Hippocampal formation (tissue), 2 donors: ENCODE measurements at places on chromosomes 6 and 20.
A peak's percentile ranks its signal among the peaks of the same experiment; 100 is the strongest.

- no peak for DNase-seq
Observed at GRCh38 chr6:13941902-13942301, 17.1 kb downstream of the RNF182 start.

DNA sequence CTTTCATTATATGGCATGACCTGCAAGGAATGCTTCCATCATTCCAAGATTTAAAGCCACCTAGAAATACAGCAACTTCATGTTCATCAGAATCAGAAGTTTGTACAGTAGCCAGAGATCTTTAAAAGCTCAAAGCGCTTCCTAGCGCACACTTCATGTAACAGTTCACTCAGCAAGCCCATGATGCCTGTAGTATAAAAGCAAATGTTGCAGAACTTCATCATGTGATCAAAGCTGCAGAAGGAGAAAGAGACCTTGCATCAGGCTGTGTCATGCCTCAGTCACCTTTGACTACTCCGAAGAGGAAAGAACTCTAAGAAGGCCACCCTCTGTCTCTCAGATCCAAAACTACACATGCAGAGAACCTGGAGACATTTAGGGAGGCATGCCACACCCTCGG, 78.5 kb downstream of the AGPAT4 start:
- DNase-seq, result no peak

DNA sequence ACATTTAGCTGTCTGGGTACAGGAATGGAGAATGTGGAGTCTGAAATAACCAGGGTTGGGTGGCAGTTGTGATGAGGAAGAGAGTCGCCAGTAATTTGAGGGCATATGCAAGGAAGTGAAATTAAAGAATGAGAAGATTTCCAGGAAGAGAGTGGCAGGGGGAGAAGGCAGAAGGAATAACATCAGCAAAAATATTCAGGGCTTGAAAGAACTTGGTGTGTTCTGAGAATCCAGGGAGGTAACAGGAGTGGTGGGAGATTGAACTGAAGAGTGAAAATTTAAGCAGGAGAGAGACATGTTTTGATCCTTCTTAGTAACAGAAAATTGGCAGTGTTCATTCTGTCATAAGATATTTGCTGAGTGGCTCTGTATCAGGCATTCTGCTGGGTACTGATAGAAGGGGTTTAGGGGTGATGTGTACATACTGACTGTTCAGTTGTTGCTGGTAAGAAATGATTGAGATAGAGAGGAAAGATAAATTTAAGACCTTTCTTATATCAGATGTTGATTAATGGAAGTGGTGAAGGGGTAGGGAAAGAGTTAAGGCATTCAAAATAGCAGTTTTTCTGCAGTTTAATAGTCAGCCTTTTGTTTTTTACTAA, 54.7 kb downstream of the PHF20 start:
- no peak for DNase-seq

GRCh38 chr20:37896932-37897548, 5.9 kb upstream of the VSTM2L start:
- DNase-seq, result no peak

DNA sequence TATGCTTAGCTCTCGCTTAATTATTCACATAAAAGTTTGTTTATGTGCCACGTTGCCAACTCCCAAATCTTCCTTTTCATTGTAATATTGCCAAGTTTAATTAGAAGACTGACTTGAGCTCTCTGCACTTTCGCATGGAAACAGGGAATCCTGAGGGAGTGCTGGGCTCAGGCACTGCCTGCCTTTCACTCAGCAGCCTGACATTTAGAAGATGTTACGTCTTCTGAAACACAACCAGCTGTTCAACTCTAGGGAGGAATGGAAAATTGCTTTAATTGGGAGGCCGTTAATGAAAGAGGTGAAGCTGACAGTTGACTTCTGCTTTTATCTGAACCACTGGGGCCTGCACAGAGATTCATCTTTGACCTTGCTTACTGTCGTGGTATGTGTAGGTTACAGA, 77.4 kb upstream of the MTHFD1L start:
- DNase-seq, result no peak

- DNase-seq, result no peak
Observed at GRCh38 chr20:44336725-44337380, at the start of gene R3HDML. R3HDML (plus strand) TSS chr20:44337043; CDS start chr20:44337158, 115 bp downstream.

DNA sequence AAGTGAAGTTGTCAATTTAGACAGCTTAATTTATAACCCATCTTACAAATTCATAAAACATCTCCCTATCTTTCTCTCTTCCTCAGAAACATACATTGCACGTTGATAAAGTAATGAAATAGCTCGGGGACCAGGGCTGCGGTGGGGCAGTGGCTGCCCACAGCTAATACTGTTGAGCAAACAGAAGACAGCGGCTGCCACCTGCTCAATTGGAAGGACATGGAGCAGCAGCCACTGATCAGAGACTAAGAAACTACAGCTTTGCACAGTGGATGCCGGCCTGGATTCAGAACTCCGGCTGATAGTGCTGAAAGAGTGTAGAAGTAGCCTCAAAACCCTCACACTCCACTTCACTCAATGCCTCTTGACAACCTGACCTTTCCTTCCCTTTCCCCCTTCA, 157.9 kb upstream of the PDE10A start:
- no peak for DNase-seq

- no peak for DNase-seq
Observed at GRCh38 chr6:1335367-1336037, 23.6 kb downstream of the FOXQ1 start.

DNA sequence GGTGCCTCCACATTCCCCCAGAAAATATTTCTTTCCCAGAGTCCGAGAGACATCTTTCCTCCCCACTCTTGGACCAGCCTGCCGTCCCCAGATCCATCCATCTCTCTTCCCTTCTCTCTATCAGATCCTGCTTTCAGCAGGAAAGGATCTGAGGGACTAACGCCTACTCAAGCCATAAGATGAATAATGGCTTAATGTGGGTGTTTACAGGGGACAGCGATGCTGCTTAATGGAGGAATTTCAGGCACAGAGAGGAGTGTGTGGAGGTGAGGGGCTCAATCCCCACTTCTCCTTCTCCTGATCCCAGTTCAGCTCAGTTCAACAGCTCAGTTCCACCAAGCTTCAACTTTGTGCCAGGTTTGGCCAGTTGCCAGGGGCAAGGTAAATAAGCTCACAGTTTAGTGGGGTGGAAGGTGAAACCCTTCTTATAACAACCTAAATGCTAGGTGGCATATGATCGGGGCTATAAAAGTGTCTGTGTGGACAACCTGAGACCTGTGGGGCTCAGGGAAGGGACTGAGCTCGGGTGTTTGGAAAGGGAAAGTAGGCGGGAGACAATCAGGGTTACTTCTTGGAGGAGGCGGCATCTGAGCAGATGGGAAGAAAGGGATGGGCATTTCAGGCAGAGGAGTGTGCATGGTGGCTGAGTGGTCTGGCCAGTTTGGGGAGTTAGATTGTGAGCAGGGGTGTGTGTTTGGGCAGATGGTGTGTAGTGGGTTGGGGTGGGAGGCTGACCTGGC, 55.8 kb downstream of the CDH22 start:
- no peak for DNase-seq

DNA sequence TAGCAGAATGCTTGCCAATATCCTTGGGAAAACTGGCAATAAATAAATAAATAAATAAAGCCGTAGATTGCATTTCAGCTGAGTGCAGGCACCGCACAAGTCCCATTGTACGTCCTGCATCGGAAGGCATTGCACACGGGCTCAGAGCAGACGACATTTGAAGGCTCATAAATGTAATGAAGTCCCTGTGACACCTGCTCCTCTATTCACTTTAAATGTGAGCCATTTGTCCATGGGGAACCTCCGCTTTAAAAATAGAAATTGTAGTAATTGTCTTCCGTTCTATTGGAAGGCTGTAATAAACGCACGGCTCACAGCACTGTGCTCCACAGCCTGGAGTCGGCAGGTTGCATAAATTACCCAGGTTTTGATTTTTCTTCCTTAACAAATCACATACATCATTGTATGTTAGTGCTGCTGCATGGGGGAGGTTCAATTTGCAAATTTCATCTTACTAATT, 32.6 kb downstream of the MYT1 start:
- DNase-seq, result no peak

DNA sequence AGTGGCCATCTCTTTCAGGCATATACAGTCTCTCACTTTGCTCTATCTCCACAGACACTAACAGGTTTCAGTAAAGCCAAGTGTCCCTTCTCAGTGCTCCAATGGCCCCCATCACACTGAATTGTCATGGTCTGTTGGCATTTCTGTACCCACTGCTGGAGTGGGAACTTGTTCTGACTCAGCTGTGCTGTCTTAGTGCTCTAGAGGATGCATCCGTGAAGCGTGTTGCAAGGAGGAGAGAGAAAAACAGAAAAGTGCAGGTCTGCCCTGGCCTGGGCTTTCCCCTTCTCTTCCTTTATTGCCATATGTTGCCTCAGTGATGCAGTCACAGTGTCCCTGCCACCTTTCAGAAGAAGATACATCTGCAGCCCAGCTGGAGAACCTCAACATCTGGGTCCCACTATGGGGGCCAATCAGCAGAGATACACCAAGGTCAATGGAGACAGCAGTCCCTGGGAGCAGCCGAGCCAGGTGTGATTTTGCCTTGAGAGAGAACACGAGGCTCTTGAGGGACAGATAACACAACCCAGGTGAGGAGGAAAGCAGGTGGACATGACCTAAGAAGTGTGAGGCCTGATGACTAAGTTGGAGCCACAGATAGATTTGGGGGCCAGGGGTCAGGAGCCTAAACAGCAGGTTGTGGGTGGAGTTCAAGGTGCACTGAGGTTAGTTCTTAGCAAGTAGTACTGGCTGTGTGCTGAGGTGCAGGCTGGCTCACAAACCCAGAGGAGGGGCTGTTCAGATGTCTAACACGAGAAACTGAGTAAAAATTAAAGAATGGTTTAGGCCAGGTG, 5.6 kb upstream of the PLCG1 start:
- DNase-seq, result no peak

GRCh38 chr6:31529329-31530150, 778 bp downstream of the MCCD1 start:
- DNase-seq, result no peak

DNA sequence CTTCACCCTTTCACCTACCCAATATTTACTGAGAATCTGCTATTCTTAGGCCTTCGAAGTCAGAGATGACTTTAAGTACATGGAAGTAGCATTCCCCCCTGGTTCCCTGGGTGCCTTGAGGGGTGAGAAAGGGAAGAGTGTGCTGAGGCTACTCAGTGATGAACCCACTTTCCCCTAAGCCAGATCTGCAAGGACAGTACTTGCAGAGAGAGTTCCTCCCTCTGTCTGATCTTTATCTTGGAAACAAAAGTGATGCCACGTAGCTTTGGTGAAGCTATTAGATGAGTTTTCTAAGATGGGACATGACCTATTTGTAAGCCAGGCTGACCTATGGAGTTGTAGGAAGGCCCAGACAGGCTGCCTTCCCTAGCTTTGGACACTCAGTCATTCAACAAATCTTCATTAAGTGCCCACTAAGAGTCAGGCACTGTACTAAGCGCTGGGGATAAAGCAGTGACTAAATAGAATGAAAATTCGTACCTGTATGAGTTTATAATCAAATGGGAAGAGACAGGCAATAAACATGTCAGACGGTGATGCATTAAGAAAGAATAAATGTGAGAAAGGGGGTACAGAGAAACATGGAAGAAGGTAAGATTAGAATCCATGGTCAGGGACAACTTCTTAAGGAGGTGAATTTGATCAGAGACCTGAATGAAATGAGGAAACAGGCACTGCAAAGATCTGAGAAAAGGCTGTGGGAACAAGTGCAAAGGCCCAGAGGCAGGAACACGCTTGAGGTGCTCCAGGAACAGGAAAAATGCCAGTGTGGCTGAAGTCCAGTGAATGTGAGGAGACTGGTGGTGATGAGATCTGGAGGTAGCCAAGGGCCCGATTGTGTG, 42.2 kb downstream of the BCL2L1 start:
- no peak for DNase-seq

DNA sequence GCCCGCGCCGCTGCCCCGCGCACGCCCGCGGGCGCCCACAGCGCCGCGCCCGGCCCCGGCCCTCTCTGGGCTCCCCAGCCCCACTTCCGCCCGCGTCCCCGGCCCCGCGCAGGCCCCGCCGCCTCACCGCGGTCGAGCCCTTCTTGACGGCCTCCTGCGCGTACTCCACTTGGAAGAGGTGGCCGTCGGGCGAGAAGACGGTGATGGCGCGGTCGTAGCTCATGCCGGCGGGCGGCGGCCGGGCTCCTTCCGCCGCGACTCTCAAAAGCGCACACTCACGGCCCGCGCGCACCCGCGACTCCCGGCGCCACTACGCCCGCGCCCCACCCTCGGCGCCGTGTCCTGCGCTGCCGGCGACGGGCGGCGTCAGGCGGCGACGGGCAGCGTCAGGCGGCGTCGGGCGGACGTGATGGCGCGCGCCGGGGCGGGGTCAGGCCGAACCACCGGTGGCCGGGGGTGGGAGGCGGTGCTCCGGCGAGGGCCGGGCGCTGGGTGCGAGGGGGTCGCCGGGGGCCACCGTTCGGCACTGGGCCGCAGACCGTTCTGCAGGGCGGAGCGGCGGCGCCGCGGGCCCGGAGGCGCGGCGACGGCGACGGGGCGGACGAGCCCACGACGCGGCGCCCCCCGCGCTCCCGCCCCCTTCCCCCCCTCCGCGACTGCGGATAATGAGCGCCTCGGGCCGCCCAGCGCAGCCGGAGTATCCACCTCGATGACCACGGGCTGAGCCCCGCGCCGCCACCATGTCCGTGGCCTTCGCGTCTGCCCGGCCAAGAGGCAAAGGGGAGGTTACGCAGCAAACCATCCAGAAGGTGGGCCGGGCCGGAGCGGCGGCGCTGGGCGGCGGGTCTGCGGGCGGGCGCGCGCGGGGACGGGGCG, at the start of the genes PSMA7 and SS18L1:
TSS of gene PSMA7 (minus strand) at position 314 of the 876 bp plus-strand sequence. CDS start at position 223, 91 bp downstream.
TSS of gene SS18L1 (plus strand) at position 689 of the 876 bp plus-strand sequence. CDS start at position 741, 52 bp downstream.
- DNase-seq, result peak; percentile 89

- no peak for DNase-seq
Observed at GRCh38 chr6:36312854-36313648, 23.6 kb downstream of the BNIP5 start.

GRCh38 chr20:4070323-4071177, 55.2 kb upstream of the RNF24 start:
- no peak for DNase-seq

DNA sequence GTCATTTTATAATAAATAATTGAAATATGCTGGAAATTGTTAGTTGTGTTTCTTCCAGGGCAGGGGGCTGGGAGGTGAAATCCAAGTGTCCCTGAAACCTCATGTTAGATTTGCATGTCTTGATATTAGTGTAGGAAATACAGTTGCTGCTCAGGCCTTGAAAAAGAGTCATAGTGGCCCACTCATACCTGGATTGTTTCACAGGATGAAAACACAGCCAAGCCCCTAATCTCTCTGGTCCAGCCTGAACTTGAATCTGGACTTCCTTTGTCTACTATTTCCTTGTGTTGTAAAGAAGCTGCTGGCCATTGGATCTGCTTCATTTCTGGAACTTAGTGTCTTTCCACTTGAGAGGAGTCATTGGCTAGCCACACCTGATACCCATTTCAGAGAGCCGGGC, 108.8 kb upstream of the JARID2 start:
- no peak for DNase-seq

DNA sequence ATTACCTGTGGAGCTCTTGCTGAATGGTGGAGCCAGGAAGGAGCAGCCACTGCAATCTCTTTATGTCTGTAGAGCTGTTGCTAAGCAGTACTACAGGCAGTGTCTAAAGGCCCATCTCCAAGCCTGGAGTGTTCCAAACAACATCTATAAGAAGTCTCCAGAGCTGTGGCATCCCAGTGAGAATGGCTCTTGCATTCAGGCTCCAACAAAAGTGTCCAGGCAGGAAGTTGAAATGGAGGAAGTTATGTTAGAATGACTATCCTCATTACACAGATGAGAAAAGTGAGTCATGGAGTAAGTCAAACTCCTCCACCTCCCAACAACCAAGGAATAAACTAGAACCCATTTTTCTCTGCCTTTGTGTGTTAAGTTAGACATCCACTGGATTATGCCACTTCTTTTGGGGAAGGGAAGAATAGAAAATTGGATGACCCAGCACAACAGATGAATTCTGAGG, 288.5 kb upstream of the STXBP5 start:
- no peak for DNase-seq
